ENCODE measurements at places on chromosomes 1 and 21.

DNA sequence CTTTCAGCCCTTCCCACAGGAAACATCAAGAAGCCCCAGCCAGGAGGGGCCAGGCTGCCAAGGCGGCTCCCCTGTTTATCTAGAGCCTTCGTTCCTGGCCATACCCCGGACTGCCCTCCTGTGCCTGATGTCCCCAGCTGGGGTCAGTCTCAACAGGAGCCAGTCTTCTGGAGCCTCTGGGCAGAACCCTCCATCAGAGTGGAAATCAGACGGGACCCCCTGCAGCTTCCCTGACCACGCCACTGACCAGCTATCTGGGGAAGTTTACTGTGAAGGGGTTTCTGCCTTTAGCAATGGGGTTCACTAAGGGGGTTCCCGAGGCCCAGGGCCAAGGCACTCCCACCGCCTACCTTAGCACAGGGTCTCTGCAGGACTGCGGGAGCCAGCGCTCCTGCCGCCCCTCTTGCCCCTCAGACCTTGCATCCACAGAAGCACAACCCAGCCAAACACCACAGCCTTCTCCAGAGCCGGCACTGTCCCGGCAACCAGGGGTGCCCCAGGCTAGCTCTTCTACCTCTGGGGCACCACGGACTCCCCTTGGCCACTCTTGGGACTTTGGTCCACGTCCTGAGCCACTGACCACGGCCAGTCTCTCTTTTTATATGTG is 3.5 kb upstream of the MTFR1L start:
- no peak for DNase-seq

GRCh38 chr1:206637605-206638004 is 2.3 kb downstream of the DYRK3 start:
- DNase-seq, result no peak

DNA sequence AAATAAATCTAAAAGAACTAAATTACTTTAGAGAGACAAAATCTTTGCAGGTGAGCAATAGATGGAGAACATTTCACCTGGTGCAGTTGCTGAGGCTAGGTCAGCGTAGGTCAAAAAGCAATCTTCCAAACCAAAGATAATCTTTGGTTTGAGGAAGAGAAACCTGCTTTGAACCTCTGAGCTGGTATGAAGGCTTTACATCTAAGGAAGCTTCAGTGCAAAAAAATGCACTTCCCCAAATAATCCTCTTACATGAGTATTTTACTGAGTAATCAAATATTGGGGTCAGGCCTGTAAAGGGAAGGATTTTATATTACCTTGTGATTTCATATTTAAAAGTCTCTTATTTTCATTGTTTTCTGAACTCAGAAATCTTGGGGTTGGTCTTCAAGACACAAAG is 223.6 kb downstream of the SRGAP2C start:
- no peak for DNase-seq

DNA sequence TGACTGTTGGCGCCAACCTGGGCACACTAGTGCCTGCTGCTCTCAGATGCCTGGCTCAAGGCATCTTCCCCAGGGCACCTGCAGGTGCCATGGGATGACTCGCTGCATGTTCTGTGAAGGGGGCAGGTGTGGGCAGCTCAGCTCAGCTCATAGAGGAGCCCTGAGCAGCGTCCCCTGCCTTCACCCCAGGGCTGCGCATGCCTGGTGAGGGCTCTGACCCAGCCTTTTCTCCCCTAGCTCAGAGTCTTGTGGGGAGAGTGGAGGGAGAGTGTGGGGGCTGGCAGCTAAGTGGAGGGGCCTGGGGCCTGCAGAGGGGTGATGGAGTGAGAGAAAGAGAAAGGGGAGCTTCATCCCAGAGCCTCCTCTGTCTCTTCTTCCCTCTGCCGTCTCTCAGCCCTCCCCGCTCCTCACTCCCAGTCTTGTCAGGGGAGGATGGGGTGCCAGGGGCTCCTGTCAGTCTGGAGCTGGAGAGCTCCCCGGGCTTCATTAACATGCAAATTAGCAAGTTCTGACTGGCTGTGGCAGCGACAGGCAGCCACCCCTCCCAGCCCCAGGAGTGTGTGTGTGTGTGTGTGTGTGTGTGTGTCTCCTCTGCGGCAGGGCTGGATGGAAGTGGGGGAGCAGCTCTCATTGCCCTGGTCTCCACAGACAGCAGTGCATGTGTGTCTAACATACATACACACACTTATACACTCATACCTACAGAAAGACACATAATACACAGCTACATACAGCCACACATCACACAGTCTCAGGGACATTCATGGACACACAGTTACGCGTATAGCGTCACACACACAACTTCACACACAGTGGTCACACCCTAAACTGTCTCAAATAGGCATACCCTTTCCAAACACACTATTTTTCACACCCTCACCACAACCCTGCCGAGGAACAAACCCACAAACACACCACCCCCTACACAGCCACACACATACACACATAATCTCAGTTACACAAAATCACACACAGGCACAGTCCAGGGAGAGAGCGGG is 34.0 kb downstream of the FOXO6 start:
- DNase-seq, result no peak

- no peak for DNase-seq
These were observed 10.3 kb upstream of the PHC2 start for GRCh38 chr1:33441088-33441745.

DNA sequence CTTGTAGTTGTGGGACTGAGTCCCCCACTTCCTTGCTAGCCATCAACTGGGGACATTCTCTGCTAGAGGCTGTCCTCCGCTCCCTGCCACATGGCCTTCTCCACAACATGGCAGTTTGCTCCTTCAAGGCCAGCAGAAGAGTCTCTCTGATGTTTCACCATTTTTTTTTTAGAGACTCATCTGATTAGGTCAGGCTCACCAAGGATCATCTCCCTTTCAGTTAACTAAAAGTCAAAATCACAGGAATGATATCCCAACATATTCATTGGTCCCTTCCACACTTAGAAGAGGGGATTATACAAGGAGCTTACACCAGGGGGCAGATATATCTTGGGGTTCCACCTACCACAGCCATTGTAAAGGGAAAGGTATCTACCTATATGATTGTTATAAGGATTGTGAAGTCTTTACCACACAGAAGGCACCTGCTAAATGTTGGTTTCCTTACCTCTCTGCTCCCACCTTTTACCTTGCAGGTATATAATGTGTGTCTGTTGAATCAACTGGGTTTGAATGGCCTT is 23.3 kb downstream of the RIMKLA start:
- no peak for DNase-seq

DNA sequence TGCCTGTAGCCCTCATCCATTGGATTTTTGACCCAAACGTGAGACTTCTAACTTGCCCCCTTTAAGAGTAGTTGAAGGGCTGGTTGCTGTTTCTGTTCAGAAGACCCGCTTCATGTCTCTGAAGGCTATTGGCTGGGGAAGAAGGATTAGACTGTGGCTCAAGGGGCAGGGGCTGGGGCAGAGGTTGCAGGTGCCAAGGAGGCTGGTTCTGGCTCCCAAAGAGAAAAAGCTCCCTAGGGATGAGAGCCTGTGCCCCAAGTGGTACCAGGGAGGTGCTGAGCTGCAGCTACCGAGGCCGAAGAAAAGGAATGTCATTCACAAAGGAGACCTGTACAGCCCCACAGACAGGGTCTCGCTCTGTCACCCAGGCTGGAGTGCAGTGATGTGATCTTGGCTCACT is 5.8 kb downstream of the WNT3A start:
- no peak for DNase-seq

DNA sequence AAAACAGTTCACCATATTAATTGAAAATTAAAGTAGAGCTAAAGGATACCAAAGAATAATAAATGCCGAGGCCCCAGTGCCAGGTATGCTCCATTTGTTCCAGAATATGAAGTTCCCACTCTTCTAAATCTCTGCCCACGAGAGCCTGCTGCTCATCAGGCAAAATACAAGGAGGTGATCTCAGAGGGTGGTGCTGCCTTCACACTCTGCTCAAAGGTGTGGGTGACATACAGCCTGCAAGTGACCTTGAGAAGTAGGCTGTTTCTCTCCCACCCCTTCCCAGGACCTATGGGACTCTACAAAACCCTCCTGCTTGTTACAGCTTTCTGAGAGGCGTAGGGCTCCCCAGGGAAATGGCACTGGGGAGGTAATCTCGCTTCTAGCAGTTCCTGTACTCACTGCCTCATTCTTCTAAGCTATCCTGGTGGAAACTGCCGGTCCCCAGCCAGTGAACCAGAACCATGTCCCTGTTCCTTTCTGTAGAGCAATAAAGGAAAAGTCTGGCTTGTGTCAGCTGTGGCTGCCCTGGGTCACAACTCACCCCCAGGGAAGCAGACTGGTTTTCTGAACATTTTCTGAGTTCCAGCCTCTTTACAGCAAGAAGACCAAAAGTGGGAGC is 26.9 kb upstream of the DPT start:
- DNase-seq, result no peak

- DNase-seq, result no peak
These were observed 163.9 kb upstream of the DPT start for GRCh38 chr1:168892931-168893330.

DNA sequence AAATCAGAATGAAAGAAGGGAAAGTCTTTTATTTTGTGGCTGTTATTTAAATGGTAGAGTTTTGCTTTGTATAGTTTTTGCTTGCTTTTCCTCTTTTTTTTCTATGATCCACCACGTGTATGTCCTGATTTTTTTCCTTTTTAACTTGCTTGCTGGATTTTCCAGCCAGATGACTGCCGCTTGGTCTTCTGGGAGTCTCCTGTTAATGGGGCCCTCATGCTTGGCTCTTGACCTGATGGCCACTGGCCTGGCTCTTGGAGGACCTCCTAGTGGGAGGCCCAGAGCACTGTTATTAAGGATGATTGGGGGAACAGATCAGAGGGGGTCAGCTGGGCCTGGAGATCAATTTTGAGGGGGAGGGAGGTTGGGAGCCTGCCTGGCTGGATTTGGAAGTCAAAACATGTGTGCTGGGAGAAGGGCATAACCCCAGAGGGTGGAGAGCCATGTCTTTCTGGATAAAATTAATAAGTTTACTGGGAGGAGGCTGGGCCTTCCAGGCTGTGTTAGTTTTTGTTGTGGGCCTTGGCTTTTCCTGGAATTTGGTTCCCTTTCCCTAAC is 1.2 kb downstream of the FGGY start:
- DNase-seq, result no peak

DNA sequence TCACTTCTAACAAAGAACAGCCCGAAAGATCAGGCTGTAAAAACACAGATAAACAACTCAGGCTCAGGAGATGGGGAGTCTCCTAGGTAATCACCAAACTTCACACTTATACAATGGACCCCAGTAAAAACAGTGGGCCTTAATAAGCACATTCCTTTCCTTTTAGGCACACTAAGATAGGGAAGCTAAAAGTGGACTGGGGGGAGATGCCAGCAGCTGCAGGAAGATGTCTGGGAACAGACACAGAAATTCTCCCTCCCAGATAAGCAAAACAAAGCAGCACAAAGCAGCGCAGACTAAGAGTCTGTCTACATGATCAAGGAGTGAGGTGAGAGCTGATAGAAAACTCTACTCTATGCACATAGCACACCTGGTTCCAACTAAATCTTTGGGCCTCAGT is 29.0 kb upstream of the CTBS start:
- no peak for DNase-seq

DNA sequence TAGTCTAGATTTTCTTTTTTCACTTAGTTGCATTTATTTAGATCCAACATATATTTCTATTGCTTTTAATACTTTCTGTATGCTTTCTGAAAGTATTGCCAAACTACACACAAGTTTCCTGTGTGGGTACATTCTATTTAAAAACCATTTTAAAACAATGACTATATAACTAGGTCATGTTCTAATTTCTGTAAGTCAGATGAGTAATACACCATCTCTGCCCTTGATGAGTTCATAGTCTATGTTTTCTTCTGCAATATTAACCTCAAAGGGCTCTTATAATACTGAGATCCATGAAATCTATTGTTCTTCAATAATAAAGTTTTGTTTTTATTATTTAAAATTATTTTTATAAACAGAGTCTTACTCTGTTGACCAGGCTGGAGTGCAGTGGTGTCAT is 68.3 kb downstream of the RNASEL start:
- no peak for DNase-seq

- no peak for DNase-seq
These were observed 61.8 kb downstream of the CLEC20A start for GRCh38 chr1:178434899-178435435.

- no peak for DNase-seq
These were observed 37.0 kb downstream of the COL6A1 start for GRCh38 chr21:46018615-46019014.

DNA sequence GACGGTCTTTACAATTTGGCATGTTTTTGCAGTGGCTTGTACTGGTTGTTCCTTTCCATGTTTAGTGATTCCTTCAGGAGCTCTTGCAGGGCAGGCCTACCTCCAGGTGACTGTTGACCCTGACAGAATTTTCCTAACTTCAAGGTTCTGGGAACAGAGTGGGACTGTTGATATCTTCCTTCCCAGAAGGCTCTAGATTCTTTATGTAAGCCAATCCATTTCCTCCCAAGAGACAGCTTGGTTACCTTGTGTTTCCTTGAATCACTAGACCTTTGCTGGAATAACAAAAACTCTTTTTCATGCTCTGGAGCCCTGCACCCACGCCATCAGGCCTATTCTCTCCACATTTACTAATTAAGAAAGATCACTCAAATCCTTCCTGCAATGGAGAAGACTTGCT is 67.0 kb downstream of the C21orf91 start:
- no peak for DNase-seq

GRCh38 chr1:167516404-167517388 is 1.6 kb downstream of the CD247 start:
- no peak for DNase-seq

Measured in NCI-H187 treated with DMSO at 0.1 percent for 48 hours (cell line).